NCI-H2081 (cell line): ENCODE measurements at places on chromosomes 12 and 14.

- no peak for DNase-seq
Measured at GRCh38 chr14:101893759-101894158, 70.6 kb upstream of the DYNC1H1 start.

- DNase-seq = no peak
Measured at GRCh38 chr12:111602348-111602747, 3.2 kb upstream of the ATXN2 start.

- no peak for DNase-seq
Measured at GRCh38 chr12:79769189-79769859, 78.6 kb upstream of the PAWR start.

- no peak for DNase-seq
Measured at GRCh38 chr12:93363841-93364297, 13.9 kb upstream of the NUDT4 start.

DNA sequence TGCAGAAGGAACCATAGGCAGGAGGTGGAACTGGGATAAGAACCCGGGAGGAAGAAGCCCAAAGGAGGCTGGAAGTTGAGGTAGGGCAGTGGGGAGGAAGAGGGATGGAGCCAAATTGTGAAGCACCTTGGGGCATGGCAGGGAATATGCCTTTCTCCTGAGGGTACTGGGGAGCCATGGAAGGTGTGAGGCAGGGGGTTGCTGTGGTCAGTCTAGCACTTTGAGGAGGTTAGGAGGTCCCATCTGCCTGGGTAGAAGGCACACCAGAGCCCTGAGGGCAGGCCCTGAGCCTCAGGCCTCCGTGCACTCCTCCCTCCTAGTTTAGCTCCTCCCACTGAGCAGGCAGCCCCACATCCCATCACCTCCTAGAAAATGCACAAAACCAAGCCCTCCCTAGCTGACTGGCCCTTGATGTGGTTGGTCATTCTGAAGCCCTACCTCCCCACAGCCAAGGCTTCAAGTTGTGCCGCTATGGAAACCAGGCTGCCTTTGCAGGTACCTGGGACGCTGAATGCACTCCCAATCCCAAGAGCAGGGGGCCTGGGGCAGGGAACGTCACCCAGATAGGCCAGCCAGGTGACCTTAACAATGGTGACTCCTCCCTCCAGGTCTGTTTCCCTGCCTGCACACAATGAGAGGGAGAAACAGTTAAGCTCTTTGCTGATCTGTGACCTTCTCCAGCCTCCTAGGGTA is 15.1 kb downstream of the PHETA1 start:
- no peak for DNase-seq

DNA sequence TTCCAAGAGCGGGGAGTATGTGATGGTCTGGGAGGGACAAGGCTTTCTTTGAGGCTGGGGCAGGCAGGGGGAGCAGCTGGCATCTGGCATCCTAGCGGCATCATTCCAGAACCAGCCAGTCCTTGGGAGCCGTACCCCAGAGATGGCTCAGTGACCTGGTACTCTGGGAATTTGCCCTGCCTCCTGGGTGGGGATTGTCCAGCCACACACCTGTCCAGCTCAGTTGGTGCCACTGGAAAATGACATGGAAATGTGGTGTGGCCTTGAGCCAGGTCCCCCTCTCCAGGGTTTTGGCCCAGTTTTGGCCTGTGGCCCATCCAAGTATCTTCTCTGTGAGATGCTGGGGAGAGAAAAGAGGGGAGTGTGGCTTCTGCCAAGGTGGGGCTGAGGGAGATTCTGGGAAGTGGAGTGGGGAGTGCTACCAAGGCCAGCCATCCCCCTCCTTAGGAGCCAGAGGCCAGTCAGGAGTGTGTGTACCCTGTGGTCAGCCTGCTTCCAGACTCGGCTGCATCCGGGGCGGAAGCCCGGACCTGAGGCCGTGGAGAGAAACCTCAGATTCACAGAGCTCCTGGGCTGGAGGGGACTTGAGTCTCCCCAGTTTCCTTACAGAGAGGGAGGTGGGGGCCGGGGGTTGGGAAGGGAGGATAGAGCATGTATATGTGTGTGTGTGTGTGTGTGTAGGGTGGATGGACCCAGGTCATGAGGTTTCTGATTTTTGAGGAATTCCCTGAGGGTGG is 14.7 kb upstream of the KRT80 start:
- DNase-seq = no peak
